Caudate nucleus (tissue), 63 donors: ENCODE measurements at places on chromosomes 5 and 9.

GRCh38 chr5:148206620-148207019 is 3.8 kb downstream of the SPINK6 start:
- DNase-seq, result no peak

DNA sequence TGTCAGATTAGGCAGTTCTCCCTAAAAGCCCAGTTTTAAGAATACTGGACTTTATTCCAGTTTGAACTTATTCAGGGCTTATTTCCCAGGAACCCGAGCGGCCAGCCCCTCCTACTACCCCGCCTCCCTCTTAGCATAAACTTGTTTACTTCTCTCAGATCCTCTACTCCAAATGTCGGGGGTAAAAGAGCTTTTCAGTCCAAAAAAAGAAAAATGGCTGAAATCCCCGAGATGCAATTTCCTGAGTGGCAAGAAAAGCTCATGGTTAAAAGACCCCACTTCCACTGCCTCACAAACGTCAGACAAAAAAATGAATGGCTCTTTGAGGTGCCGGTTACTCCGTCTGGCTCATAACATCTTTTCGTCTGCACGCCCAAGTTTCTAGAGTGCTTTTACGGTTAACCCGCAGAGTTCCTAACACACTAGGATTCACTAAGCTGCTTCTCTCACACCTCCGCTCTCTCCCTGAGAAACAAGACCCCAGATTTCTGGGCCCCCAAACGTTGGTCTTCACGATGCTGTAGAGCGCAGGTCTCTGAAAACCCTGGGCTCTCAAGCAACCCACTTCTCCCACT is 402 bp downstream of the BRD8 start:
- no peak for DNase-seq

DNA sequence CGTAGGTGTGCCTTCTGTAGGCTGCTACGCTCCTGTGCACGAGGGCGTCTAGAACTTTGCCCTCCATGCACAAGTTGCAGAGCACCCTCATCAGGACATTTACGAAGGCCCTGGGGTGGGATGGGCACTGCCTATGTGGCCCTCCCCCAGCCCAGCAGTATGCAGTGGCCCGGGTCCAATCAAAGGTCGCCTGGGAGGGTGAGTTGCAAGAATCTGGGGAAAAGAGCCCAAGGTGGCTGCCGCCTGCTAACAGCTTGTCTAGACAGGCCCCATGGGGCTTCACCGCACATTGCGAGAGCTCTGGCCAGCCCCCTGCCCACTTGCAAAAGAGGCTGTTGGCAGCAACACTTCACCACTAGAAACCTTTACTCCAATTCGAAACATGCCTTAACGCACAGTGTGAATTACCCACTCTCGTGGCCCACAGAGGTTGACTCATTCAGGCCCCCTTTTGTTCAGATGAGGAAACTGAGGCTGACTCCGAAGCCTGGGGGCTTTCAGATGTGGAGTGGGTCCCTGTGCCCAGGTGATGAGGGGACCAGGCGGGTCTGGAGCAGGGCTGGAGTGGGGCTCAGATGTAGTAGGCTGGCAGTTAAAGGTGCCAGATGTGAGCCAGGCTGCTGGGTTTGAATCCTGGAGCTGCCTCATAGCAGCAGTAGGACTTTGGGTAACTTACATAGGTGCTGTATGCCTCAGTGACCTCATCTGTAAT is 31.8 kb upstream of the IL17B start:
- no peak for DNase-seq

- no peak for DNase-seq
Measured at GRCh38 chr5:171980792-171981191, 25.6 kb downstream of the FBXW11 start.

- no peak for DNase-seq
Measured at GRCh38 chr5:137630972-137631370, 104.9 kb downstream of the KLHL3 start.

DNA sequence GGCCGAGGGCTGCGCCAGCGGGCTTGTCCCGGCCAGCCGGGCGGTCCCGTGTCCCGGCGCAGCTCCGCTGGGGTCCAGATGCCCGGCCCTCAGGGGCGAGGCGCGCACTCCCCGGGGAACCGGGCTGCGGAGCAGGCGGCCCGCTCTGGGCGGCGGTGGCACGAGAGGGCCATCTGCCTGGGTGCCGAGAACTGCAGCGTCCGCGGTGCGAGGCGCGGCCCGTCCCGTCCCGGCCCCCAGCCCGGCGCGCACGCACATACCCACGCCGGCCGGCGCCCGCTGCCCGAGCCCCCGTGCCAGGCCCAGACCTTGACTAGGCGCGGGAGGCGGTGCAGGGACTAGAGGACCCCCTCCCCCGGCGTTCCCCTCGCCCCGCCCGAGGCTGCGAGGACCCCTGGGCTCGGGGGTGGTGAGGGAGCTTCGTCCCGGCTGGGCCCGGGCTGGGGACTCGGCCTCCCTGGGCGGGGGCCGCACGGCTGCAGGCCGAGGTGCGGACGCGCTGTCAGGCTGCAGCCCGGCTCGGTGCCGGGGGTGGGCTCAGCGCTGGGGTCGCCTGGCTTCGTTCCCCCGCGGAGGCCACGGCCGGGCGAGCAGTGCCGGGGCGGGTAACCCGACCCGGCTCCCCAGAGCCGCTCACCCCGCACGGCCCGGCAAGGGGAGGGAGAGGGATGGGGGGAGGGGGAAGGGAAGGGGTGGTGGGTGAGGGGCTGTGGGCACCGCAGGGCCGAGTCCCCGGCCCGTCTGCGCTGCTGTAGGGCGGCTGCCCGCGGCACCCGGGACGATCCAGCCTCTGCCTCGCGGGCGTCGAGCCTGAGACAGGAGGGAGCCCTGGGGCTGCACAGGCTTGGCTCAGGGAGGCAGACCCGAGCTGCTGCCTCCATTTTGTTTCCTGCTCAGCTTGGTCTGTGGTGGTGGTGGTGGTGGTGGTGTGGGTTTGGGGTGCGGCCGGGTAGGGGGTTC is 1.2 kb upstream of the NSD1 start:
- peak; percentile 82 for DNase-seq

DNA sequence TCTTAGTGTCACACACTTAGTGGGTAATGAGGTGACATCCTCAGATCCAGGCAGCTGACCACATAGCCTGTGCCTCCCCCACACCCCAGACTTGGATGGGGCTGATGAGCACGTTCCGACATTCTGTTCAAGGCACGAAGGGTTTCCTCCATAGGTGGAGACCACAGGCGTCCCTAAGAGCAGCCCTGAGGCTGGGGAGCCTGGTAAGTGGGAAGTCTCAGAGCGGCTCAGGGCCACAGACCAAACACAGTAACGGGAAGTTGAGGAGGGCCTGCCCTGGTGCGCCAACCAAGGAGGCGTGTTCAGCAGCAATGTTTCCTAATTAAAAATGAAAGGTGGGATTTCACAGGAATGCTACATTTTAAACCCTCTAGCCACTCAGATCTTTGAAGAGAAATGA is 102.3 kb upstream of the PHYKPL start:
- DNase-seq, result no peak

DNA sequence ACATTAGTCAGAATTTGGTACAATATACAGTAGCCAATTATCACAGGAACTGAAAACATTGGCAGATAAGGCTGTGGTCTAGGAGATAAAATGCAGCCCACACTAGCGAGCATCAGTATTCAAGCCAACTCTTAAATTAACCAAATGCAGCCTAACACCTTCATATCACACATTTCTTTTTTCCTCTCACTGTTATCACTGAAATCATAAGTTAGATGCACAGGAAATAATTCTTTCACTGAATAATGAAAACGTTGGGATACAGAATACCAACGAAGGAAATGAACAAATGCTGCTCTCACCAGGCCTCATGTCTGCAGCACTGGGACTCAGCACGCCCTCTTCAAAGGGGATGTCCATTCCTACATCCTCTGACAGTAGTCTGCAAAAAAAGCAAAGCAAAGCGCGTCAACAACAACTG is 109.1 kb upstream of the PCA3 start:
- DNase-seq, result no peak

GRCh38 chr9:136259517-136259813 is 13.9 kb upstream of the QSOX2 start:
- no peak for DNase-seq

DNA sequence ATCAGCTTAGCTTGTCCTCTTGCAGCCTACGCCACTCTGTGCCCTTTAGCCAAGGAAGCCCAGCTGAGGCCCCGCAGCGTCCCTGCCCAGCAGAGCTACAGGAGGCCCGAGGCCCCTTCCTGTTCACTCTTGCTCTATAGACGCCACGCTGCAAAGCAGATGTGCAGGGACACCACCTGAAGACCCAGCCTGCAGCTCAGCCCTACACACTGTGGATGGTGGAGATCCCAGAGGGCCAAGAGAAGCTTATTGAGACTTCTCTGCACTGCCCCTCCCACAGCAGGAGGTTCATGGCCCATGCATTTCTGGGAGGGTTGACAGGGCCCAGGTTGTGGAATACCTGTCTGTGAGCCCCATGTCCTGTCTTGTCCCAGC is 33.6 kb downstream of the IRF1 start:
- no peak for DNase-seq

DNA sequence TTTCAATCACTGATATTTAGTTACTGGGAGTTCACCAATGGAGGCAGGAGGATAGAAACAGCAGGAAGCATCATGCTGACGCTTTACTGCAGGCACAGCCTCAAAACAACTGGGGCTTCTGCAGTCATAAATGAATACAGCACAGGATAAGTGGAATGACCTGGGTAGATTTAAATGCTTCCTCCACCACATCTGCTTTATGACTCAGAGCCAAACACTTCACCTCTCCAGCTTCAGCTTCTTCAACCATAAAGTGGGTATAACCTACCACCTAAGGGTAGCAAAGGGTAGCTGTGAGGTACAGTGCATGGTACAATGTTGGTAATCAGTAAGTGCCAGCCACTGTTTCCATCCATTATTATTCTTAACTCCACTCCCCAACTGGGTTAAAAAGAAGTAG is 28.4 kb downstream of the RASEF start:
- no peak for DNase-seq

GRCh38 chr9:123407217-123407851 is 51.3 kb downstream of the CRB2 start:
- DNase-seq, result no peak

- DNase-seq, result no peak
Measured at GRCh38 chr5:103829585-103829984, 267.0 kb upstream of the NUDT12 start.

- no peak for DNase-seq
Measured at GRCh38 chr9:122695696-122696095, 20.8 kb downstream of the OR1L3 start.

DNA sequence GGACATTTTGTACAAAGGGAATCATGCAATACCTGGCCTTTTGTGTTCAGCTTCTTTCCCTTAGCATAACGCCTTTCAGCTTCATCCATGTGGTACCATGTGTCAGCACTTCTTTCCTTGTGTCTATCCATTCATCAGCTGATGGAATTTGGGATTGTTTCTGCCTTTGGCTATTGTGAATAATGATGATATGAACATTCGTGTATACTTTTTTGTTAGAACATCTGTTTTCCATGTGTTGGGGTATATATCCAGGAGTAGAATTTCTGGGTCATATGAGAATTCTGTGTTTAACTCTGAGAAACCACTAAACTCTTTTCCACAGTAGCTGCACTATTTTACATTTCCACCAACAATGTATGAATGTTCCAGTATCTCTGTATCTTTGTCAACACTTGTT is 14.8 kb upstream of the PRRC2B start:
- no peak for DNase-seq

GRCh38 chr5:139776861-139777260 is 18.7 kb upstream of the PSD2 start:
- no peak for DNase-seq

DNA sequence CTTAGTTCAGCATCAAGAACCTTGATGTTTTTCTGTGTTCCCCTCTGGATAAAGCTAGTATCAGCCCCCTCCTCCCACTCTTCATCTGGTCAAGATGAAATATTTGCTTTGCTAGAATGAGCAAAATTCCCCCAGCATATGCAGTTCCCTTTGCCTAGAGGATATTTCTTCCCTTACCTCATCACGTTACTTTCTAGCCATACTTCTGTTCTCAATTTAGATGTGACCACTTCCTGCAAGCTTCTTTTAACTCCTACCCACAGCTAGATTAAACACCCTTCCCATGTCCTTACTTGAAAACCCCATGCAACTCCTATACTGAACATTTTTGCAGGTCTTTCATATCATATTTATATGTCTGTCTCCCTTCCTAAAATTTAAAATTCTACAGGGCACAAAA is 178.9 kb upstream of the TUSC1 start:
- DNase-seq, result no peak

GRCh38 chr9:36187414-36187813 is 3.3 kb upstream of the CLTA start:
- DNase-seq, result no peak

DNA sequence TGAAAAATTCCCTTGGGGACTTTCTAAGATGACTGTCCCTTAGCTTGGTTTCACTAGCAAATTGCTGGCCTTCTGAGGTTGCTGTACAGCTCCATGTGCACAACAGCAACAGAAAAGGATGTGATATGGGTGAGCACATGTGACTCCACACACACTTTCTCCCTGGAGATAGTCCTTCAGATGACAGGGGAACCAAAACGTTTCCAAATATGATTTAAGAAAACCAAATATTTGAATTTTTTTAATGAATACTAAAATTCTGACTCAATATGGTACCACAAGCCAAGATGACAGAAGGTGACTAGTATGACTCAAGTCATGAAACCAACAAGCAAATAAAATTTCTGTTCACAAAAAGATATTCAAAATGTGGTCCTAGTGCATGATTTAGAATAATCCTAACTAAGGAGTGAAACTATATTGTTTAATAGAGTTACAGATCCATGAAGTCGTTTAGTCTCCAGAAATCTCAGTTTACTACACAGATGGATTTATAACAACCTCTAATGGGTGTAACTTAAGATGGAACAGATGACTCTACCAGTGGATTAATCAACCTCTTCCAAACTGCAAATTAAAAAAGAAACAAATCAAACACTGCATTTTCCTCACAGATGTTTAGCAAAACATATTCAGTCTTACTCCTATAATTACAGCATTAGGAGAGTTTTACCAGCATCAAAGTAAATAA is 144.8 kb upstream of the PIK3R1 start:
- DNase-seq, result no peak

GRCh38 chr5:148898413-148899075 is 72.1 kb downstream of the ADRB2 start:
- no peak for DNase-seq

DNA sequence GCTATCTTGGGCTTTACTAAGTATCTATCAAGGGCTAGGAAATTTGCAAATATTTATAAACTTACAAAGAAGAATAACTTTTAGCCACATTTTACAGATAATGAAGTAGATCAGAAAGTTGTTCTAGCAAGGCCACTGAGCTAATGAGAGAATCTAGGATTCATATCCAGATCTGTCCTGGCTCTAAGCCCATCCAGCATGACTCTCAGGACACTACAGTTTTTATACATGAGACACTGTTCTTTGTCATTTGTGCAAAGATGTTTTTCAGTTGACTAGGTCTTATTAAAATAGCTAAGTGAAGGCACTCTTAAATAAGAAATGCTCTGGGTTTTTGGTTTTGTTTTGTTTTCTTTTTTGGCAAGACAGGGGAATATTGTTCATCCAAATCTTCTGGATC is 273.1 kb downstream of the GABRB2 start:
- DNase-seq, result no peak

DNA sequence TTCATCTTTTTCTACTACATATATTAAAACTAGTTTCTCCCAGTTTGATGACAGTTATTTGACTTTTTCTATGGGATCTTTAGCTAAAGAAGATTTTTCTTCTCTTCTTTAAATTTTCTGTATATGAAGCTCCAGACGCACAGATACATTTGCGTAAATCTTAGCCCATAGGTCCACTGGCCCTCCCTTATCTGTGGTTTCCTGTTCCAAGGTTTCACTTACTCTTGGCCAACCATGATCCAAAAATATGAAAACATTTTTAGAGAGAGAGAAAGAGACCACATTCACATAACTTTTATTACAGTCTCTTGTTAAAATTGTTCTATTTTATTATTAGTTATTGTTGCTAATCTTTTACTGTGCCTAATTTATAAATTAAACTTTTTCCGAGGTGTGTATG is 270.2 kb upstream of the DAPK1 start:
- DNase-seq, result no peak
